ENCODE measurements at places on chromosomes 4 and X.

DNA sequence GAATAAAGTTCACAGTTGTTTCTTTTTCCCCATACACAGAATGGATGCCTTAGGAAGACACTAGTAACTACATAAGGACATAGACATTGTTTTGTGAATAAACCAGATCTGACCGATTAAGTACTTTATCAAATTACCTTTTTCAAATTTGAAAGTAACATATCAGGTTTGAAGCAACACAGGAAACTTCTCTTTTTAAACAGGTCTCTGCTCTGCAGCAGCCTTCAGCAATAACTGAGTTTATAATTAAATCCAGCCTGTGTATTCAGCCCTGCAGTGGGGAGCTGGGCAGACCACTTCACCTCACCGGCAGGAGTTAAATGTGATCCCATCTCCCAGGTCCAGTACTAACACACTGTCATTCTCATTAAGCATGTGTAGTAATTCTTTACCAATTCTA is 68.3 kb upstream of the ATOH1 start:
- DNase-seq, result no peak

DNA sequence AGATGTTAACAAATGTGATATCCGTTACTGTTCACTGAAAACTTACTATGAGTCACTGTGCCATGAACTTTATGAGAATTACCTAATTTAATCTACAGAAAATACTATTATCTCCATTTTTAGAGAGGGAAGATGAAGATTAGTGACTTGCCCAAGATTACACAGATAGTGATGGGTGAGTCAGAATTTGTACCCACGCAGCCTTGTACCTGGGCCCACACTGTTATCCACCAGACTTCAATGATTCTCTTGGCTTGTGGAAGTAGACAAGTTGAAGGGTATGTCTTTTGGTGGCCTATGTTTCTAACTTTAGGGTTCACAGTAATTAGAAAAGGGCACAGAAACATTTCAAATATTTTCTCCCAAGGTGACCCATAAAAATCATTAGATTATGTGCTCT is 472.5 kb upstream of the NR3C2 start:
- no peak for DNase-seq

GRCh38 chrX:39772057-39772832 is 325.5 kb downstream of the BCOR start:
- DNase-seq, result peak; percentile 24

- DNase-seq, result no peak
Measured at GRCh38 chr4:101274888-101275752, 72.2 kb downstream of the PPP3CA start.

- no peak for DNase-seq
Measured at GRCh38 chrX:54452920-54453319, 12.7 kb downstream of the TSR2 start.
